Activated CD4-positive, alpha-beta memory T cell treated with anti-CD3 and anti-CD28 coated beads, Interleukin-2, amount 10 ng/mL, durations not matched to agents 7 days and 5 days (primary cell): ENCODE measurements at places on chromosomes 7 and 10. TPM values are rescaled to one million over a fixed set of nuclear protein-coding genes. Genes with fewer than 3 reads are reported as not detected.

DNA sequence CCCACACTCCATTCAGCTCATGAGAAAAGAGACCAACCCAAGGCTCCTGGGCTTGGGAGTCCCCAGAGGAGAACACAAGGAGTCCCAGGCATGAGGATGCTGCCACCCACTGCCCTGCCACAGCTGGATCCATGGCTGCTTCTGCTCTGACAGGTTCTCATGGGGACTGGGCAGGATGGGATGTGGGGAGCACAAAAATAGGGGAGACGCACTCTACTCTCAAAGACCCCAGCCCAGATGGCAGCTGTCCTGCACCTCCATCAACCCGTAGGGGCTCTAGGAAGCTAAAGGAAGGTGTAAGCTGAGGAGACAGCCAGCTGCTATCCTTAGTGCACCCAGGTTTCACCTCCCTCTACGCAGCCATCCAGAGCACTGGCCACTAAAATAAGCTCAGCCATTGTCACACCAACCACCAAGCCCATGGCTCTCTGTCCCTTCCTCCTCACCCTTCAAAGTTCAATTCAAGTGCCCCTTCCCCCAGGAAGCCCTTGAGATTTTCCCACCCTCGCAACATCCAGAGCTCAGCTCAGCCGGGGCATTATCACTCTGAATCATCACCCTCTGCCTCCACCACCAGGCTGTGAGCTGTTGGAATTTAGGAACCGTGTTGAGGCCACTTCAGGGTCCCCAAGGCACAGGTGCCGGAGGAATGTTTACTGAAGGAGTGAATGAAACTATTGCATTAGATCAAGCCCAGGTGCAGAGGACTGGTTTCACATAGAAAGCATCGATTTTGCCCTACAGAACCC is 142.1 kb downstream of the GRID1 start:
- H3K36me3 ChIP-seq: no peaks in the 10 kb centered on the region
- H3K27ac ChIP-seq: no peak overlapping the region
- no peaks in the 10 kb centered on the region for H3K4me1 ChIP-seq
- no peak overlapping the region for H3K4me3 ChIP-seq

- DNase-seq: no peak
- H3K27ac ChIP-seq: no peak overlapping the region
- no peaks in the 10 kb centered on the region for H3K27me3 ChIP-seq
- no peaks in the 10 kb centered on the region for H3K4me1 ChIP-seq
Observed at GRCh38 chr10:19930936-19931893, 115.0 kb downstream of the PLXDC2 start.

- H3K4me3 ChIP-seq: peak overlapping the region; percentile 90
- peak; percentile 28 for DNase-seq
- peaks cover 7% of the 10 kb centered on the region for H3K36me3 ChIP-seq
- peak overlapping the region; percentile 76 for H3K27ac ChIP-seq
- no peaks in the 10 kb centered on the region for H3K27me3 ChIP-seq
- peaks cover 46% of the 10 kb centered on the region for H3K4me1 ChIP-seq
Observed at GRCh38 chr10:110919971-110920881, 822 bp downstream of the SHOC2 start.

The MGMT gene
- total RNA-seq: 16.7 TPM

GRCh38 chr10:49562893-49563292 is 24.0 kb upstream of the ERCC6 start:
- H3K4me1 ChIP-seq: peaks cover 2% of the 10 kb centered on the region
- H3K27ac ChIP-seq: no peak overlapping the region
- DNase-seq: no peak
- H3K36me3 ChIP-seq: no peaks in the 10 kb centered on the region

The STRIP2 gene
- 28.3 TPM for total RNA-seq
